ENCODE measurements at places on chromosomes 13 and 19.

- no peak for DNase-seq
Measured at GRCh38 chr13:73364736-73365135, 305.9 kb downstream of the KLF5 start.

- no peak for DNase-seq
Measured at GRCh38 chr13:72527333-72527732, 200.1 kb downstream of the MZT1 start.

DNA sequence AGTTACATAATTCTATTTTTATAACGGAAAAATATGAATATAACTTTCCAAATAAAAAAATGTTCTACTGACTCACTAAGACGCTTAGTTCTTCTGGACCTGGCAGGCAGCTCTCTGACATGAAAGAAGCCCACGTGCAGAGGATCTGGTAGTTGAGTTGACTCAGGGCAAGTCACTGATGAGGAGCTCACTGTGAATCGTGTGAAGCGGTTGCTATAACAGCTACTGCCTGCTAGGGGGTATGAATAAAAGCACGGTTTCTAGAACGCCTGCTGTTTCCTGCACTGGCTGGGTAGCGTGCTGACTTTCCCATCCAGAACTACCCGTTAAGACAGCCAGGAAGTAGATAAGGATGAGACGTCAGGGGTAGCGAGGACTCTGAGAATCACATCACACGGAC lies 54.7 kb upstream of the WASF3 start:
- DNase-seq: no peak

GRCh38 chr13:51681037-51681678 lies 96.9 kb downstream of the WDFY2 start:
- no peak for DNase-seq

GRCh38 chr19:14477418-14478112 lies 2.4 kb upstream of the PTGER1 start:
- no peak for DNase-seq

DNA sequence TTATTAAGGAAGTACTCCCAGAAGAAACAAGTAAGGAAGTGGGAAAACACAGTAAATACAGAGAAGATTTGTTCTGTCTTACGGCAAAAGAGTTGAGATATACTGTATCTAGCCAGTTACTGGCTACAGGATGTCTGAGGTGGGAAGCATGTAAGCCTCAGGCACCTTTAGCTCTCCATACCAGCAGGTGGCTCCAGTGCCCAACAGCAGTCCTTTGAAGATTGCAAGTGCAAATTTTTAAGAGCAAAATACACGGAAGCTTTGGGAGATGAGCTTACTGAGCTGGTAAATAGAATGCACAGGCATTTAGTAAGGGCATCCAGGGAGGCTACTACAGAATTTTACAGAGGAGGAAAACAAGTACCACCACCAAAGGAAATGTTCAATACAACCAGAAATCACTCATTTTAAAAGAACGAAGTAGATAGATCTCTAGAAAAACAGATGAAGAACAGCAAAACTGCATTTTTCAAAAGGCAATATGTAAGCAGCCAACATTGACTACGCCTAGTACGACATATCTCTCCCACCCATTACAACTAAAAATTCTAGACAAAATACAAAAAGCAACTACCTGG lies 57.9 kb upstream of the VSTM2B start:
- DNase-seq: no peak

- DNase-seq: no peak
Measured at GRCh38 chr13:83503424-83503823, 378.9 kb downstream of the SLITRK1 start.

DNA sequence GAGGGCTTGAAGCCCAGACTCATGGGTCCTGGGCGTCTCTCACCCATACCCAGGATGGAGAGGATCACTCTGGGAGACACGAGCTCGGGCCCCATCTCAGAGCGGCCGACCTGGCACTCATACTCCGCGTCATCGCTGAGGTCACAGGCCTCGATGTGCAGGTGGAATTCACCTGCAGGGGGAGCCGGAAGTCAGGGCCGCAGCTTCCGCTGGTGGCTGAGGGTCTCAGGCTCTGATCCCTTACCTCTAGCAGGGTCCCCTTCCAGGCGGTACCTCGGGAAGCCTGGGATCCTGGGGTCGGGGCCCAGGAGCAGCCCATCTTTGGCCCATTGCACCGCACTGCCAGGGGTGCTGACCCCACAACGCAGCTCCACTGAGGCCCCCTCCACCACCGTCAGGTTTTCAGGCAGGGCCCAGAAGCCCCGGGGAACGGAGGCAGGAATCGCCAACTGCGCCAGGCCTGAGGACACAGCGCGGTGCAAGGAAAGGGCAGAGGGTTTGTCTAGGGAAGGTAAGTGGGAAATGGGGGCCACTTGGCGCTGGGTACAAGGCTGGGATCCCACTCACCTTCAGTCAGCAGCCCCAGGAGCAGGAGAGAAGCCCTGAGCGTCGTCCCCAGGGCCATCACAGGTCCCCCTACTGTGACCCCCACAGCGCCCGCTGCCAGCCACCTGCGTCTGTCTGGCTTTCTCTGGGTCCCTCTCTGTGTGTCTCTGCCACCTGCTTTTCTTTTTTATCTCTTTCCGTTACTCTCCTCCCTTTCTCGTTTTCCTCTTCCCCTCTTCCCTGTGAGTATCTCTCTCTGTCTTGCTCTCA lies 883 bp downstream of the NPHS1 start:
- no peak for DNase-seq

DNA sequence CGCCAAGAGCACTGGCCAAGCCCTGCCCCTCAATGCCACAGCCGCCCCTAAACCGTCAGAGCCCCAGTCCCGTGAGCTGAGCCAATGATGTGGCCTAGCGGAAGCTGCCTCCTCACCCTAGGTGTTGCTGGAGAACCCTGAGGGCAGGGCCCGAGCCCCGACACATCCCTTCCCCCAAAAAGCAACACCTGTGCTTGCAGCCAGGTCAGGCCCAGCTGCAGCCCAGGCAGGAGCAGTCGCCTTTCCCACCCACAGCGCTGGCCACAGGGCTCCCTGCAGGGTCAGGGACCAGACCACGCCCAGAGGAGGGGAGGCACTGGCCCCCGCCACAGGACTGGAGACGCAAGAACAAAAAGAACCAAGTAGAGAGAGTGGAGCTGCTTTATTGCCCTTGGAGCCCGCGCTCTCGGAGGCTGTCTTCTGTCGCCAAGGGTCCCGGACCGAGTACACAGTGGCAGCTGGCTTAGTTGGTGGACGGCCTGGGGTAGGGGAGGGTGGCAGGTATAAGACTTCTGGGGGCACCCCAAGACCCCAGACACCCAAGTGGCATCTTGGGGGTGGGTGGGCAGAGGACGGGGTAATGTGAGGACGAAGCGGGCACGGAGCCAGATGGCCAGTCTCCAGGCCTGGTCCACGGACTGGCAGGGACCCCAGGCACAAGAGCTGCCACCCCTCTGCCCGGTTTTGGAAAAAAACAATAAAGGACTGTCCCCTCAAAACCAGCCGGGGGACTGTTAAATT lies 3.3 kb downstream of the P2RY11 start:
- peak; percentile 9 for DNase-seq
